Astrocyte of the cerebellum (primary cell): ENCODE measurements at places on chromosomes 1 and 21.

DNA sequence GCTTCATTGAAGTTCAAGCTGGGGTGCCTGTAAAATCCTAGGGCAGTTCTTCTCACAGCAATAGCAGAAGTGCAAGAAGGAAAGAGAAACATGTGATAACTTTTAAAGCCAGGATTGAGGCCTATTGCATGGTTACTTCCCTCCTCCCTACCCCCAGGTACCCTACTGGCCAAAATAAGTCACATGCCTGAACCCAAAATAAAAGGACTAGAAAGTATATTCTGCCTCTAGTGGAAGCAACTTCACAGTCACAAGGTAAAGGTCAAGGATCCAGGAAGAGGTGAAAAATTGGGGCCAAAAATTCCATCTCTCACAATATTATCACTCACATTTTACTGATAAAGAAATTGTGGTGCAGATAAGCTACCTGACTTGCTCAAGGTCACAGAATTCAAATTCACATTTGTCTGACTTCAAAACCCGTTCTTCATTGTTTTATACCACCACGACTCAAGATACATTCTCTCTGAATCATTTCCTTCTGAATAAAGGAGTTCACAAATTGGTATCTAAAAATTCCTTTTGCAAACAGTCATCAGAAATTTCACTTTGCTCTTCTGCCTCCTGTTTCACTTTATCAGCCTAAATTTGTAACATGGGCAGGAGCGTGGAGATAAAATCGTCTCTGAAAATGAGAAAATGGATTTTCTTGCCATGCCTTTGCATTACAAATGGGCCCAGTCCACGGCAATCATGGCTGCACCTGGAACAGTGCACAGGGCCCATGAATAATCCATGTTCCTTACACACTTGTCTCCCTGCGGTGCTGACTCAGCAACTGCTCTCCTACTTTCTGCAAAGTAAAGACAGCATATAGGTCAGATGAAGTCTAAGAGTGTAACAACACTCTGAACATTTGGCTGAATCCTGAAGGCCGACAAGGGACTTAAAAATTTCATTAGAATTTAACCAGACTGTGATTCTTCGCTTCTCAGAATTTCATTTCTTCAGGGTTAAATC is 485.3 kb upstream of the NFIA start:
- DNase-seq = no peak

DNA sequence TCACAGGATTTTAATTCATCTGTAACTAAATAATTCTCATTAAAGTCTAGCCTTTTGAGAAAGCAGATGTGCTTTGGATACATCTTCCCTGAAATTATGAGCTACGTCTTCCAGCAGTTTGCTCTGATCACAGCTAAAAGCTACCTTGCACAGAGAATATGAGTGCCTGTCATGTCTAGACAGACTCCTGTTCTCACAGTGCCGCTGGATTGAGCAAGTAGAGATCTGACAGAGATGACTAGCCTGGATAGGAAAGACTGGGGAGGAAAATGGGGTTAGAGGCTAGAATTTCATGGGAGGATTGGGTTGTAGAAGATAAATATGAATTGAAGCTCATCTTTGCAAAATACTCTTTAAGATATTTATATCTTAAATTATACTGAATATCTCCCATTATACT is 24.1 kb downstream of the CEPT1 start:
- no peak for DNase-seq

DNA sequence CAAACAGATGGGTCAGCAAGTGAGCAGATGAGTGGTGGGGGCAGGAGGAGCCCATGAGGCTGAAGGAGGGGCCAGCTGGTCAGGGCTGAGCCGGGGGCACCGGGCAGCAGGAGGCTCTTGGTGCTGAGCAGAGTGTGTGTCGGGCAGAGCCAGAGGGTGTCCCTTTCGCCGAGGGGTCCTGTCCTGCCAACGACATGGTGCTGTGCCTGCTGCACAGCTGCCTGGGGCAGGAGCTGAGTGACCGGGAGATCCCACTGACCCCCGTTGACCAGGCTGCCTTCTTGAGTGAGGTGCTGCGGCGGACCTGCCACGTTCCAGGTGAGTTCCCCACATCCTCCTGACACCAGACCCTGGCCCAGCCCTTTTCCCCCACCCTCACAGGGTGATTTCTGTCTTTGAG is 27.5 kb downstream of the HYI start:
- no peak for DNase-seq

DNA sequence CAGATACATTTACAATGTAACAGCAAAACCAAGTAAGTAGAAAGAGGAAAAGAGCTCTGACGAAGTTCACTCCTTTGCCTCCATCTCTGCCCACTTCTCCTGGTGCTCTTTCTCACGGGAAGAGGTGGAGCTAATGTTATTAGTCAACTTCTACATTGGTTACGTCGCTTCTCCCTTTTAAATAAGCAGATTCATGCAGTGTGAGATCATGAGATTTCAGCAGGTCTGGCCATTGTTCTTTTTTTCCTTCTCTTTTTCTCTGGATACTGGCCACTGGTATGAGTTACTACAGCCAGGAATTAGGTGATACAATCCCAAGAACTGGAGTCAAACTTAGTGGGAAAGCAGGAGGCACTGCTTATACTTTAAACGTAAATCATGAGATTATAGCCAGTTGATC is 207.1 kb downstream of the AKT3 start:
- DNase-seq = peak; percentile 20
